IPS-NIHi11 (cell line): ENCODE measurements at places on chromosomes 6 and 20.
A peak's percentile ranks its signal among the peaks of the same experiment; 100 is the strongest.

DNA sequence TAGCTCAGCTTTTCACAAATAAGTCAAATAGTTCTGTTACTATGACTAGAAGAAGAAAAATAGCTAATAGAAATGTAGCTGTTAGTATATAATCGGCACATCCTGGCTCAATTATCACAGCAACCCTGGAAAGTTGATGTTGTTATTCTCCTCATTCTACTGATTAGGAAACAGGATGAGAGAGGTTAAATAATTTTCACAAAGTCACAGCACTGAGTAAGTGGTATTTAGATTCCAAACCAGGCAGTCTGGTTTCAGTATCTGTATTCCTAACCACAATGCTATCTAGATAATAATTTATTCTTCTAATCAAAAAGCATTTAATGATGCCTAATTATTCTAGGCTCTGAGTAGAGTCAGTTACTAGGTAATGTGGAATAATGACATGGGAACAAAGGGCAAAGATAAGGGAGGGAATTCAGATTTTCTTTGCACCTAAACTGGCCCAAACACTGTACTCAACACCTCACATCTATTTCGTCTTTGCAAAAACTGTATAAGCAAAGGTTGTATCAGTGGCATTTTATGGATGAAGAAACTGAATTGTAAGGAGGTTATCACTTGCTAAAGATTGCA lies 51.3 kb downstream of the PDE7B start:
- DNase-seq, result no peak

DNA sequence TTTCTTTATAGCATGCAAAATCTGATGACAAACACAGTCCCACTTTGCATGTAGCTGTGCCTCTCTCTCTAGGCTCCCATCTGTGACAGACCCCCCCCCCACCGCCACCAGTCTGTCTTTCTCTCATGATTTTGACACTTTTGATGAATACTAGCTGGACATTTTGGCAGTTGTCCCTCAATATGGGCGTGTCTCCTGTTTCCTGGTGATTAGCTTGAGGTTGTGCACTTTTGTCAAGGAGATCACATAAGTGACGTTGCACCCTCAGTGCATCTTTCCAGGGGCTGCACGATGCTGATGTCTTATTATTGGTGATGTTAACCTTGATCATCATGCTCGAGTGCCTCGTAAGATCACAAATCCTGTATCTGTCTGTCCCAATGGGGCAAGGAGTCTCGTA lies 155.1 kb downstream of the EYA2 start:
- no peak for DNase-seq

DNA sequence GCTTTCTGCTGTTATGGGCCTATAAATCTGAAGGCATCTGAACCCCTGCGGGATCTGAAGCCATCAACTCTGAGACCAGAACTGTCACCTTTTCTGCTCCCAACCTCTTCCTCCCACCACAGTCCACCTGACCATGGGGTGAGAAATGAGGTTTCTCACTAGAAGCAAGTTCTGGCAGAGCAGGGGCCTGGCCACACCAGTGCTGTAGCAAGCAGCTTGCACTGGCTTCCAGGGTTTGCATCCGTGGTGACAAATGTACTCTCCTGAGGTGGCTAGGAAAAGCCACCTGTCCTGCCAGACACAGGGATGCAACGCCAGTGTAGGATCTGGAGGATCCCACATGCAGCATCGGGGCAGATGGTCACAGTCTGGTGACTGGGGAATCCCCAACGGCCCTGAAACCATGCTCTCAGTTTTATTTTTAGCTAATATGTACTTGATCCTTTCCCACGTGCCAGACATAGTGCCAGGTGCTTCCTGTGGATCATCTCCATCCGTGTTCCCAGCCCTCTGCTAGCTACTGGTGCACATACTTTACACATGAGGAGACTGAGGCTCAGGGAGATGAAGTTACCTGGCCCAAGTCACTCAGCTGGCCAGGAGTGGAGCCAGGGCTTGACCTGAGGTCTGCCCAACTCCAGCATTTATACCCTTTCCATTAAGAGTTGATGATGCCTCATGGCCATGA lies 122.1 kb upstream of the SPACA1 start:
- no peak for DNase-seq

- DNase-seq, result no peak
These were observed 5.2 kb downstream of the QRSL1 start for GRCh38 chr6:106634565-106634964.

DNA sequence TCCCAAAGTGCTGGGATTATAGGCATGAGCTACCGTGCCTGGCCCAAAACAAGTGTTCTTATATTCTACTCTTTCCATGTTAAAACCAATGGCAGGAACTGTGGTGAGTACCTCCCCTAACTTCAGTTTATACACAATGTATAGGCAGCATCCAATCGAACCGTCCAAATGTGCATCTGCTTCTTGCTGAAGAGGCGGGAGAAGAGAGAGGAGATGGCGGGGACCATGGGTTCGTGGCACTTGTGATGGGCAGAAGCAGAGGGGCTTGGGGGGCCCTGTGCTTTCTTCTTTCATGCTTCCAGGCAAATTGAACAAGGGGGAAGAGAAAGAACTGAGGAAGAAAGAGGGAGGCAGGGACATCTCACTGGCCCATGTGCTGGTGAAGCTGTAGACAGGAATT lies 11.2 kb upstream of the TCFL5 start:
- no peak for DNase-seq

DNA sequence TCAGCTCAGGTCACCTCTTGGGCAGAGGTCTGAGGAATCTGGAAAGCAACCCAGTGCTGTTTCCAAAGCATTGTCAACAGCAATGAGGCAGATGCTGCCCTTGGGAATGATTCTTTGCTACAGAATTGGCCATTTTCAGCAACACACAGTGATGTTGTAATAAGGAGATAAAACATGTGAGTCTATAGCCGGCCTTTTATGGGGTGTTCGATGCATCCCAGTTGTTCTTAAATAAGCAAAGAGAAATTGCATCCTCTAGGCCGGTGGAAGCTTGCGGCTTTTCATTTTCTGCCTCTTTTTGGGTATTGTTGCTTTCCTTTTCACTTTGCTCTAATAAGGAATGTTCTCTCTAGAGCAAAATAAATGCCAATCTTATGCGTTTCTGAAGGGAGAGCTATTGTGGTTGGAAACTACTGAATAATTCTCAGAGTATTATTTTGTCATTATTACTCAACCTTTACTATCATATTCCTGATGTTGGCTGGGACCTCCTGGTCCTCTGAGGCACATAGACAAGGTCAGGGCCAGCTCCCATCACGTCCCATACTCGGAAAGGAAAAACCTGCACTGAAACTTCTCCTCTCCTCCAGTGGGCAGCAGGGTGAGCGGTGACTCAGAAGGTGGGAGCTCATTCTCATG lies 214.2 kb downstream of the CDH26 start:
- DNase-seq, result no peak

DNA sequence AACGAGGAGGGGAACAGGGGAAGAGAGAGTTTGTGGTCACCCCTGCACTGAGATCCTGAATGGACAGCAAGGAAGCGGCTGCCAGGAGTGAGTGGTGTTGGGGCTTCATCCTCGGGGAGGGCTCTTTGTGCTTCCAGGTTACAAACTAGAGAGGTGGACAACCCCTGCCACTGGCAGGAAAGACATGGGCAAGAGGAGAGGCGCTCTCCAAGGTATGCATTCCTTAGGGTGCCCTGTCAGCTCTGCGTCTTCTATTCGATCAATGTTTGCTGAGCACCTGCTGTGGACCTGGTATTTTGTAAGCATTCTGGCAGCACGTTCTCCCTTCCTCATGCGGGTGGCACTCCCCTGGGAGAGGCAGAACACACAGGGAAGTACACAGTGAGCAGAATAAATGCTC lies 93.6 kb downstream of the CDH4 start:
- peak; percentile 61 for DNase-seq

- DNase-seq, result no peak
These were observed 25.3 kb downstream of the TBC1D7 start for GRCh38 chr6:13302751-13303667.
